Osteocyte (in vitro differentiated cells): ENCODE measurements at places on chromosomes 13 and 19. TPM values are rescaled to one million over a fixed set of nuclear protein-coding genes. Genes with fewer than 3 reads are reported as not detected.

DNA sequence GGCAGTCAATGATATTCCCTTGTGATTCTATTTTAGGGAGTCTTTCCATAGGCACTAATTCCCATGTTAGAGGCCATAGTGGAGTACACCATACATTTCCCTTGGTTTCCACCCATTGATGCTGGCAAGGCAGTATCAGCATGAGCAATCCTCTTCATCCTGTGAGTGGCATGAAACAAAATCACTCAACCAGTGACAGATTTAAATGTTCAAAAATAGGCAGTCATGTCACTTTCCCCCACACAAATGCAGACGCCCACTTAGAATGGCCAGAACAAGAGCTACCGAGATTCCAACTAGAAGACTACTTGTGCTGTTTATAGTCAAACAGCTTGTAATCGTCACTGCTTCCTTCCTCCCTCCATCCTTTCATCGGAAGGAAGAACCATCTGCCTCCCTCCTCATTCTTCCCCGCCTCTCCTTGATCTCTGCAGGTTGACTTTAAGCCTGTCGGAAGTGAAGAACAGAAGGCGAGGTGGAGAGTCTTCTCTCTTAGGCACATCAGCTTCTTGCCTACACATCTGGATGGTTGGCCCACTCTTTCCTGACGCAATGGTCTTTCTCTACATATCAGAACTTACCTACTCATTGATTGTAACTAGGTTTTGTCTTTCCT is 22.6 kb downstream of the RASL11A start:
- H3K27me3 ChIP-seq, result peaks cover 32% of the 10 kb centered on the region
- H3K27ac ChIP-seq, result no peak overlapping the region
- no peak overlapping the region for H3K4me3 ChIP-seq
- no peaks in the 10 kb centered on the region for H3K36me3 ChIP-seq

DNA sequence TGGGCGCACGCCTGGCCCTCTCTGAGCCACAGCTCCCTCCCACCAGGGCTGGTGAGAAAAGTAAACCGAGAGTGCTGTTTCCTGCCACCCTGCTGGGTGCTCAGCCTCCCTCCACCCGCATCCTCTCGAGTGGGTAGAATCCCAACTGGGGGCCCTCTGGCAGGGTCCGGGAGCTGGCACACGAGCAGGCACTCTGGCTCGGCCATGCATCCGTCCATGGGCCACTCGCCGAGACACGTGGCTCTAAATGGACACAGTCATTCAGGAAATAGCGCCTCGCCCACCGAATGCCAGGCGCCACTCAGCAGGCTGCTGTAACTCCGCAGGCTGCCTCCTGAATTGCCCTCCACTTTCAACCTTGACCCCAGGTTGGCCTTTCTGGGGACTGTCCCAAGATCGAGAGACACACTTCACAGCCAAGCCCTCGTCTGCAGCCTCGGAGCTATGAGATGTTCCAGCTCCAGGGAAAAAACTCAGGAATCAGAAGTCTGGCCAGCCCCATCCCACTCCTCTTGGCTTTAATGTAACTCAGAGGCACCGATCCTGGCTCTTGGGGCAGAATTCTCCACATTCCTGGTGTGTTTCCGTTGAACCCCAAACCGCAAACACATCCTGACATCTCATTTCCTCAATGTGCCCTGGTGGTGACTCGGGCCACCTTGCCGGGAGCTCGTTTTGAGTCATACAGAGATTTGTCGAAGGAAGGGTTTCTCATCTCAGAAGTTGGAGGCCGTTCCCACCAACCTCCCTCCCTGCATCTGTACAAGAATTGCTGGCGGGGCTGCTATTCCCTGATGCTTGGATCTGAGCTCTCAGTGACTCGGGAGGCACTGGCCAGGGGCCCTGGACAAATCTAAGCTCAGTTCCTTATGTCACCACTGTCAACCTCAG is 14.1 kb downstream of the KLF2 start:
- no peaks in the 10 kb centered on the region for H3K27me3 ChIP-seq
- no peak for DNase-seq
- H3K4me1 ChIP-seq, result peaks cover 43% of the 10 kb centered on the region
- peak overlapping the region; percentile 33 for H3K4me3 ChIP-seq
- H3K27ac ChIP-seq, result peak overlapping the region; percentile 72

GRCh38 chr19:3405261-3405653 is 38.9 kb downstream of the NFIC start:
- peaks cover 20% of the 10 kb centered on the region for H3K4me1 ChIP-seq
- no peak overlapping the region for H3K4me3 ChIP-seq
- peaks cover 8% of the 10 kb centered on the region for H3K36me3 ChIP-seq
- DNase-seq, result no peak

DNA sequence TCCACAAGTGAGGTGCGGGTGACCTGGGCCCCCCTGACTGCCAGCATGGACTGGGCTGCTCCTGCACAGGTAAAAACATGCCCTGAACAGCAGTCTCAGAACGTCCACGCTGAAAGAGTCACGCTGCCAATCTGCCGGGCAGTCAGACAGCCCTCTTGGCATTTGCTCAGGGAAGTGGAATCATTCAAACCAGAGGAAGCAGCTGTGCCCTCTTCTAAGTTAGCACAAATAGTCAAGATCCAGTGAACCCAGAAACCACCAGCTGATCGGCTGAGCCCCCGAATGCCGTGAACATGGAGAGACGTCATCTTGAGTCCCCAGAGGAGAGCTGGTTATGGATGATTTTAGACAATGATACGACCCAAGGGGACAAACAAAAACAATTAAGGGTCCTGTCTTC is 34.4 kb downstream of the KLF2 start:
- no peaks in the 10 kb centered on the region for H3K27me3 ChIP-seq
- no peak overlapping the region for H3K4me3 ChIP-seq
- no peak for DNase-seq
- no peak overlapping the region for H3K27ac ChIP-seq
- H3K4me1 ChIP-seq, result peaks cover 4% of the 10 kb centered on the region

GRCh38 chr19:21901861-21902260 is 65.9 kb upstream of the ZNF43 start:
- DNase-seq, result no peak
- no peaks in the 10 kb centered on the region for H3K36me3 ChIP-seq
- H3K27me3 ChIP-seq, result no peaks in the 10 kb centered on the region
- H3K27ac ChIP-seq, result no peak overlapping the region
- no peak overlapping the region for H3K4me3 ChIP-seq
- no peaks in the 10 kb centered on the region for H3K4me1 ChIP-seq

DNA sequence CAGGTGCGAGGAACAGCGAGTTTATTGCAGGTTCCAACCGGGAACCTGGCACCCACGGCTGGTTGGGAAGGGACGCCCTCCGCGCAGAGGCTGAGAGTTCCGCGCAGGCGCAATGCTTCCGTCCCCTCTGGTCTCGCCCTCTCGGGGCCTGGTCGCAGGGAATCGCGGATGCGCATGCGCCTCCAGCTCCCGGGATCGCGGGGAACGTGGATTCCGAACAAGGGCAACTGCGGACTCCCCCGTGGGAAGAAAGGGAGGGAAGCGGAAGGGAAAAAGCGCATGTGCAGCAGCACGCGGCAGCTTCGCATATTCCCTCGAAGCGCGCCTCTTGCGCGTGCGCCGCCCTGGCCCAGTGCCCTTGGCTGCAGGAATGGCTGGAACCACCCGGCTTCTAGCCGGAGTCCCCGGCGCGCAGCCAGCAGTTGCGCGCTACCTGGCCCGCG is 1.1 kb downstream of the TSSK6 start:
- DNase-seq, result no peak
- no peaks in the 10 kb centered on the region for H3K36me3 ChIP-seq
- H3K27me3 ChIP-seq, result no peaks in the 10 kb centered on the region

DNA sequence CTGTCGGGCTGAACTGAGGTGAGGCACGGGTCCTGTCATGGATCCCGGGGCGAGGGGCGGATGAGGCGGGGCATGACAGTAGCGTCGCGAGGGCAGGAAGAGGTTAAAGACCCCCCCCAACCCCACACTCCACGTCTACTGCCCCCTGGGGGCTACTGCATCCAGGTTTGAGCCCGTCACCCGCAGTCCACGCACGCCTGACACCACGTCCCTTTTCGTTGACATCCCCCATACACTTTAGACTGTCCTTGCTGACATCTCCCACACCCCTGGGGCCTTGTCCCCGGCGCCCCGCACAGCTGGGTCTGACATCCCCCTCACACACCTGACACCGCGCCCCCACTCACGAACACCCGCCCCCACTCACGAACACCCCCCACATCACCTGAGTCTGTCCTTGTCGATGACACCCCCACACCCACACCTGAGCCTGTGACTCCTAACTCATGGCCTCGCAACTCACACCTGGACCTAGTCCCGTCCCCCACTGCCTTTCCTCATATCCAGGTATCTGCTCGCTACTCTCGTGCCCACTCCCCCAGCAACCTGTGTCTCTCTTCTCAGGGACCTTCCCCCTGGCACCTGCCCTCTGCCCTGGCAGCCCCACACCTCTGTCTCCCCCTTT is 416 bp downstream of the SLC25A42 start:
- peak overlapping the region; percentile 35 for H3K27ac ChIP-seq
- DNase-seq, result no peak
- H3K27me3 ChIP-seq, result no peaks in the 10 kb centered on the region
- peaks cover 3% of the 10 kb centered on the region for H3K36me3 ChIP-seq

GRCh38 chr13:50284540-50284939 is 269.3 kb downstream of the KCNRG start:
- H3K27ac ChIP-seq, result no peak overlapping the region
- DNase-seq, result no peak
- no peaks in the 10 kb centered on the region for H3K27me3 ChIP-seq
- H3K4me3 ChIP-seq, result no peak overlapping the region
- H3K36me3 ChIP-seq, result peaks cover 6% of the 10 kb centered on the region

DNA sequence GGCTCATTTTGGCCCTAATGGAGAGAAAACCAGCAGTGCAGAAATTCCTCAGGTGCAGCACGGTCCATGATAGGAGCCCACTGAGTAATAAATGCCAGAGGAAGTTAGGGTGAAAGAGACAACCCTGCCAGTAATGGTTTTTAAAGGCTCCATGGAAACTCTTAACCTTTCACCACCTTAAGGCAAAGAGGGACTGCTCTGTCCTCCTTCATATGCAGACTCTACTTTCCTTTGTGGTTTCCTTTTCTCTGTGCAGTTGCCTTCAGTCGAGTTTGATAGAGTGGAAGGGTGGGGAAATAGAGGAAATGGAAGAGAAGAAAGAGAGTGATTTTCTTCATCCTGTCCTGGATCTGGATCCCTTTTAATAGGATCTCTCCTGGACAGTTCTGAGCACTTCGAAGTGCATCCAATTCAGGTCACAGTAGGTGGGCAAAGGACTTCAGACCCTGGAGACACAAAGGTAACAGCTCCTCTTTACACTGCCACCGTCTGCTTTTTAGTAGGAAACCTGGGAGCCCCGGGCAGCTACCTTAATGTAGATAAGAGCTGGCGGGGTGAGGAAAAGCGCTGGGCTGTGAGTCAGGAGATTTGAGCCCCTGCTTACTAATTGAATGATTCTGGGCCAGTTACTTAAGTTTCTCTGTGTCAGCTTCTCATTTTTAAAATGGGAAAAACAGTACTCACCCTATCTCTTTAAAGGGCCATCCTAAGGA is 294.8 kb downstream of the KCNRG start:
- no peak overlapping the region for H3K4me3 ChIP-seq
- no peaks in the 10 kb centered on the region for H3K27me3 ChIP-seq
- H3K27ac ChIP-seq, result no peak overlapping the region
- peaks cover 8% of the 10 kb centered on the region for H3K4me1 ChIP-seq
- DNase-seq, result no peak

DNA sequence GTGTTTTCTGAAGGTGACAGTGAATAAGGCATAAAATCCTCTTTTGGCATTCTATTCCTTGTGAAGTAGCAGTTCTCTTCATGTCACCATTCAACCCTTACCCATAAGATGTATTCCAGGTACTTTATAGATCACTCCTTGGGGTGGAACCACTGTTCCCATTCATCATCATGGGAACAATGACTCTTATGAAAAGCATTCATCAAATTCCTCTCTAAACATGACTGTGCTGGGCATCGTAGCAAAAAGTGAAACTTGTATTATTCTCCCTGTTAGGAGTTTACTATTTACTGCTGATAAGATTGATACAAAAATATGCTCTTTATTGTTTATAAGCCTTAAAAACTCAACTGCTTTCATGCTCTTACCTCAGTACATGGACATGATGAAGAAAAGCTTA is 793.4 kb downstream of the LIG4 start:
- no peaks in the 10 kb centered on the region for H3K27me3 ChIP-seq
- DNase-seq, result no peak
- H3K4me1 ChIP-seq, result peaks cover 20% of the 10 kb centered on the region

- H3K27ac ChIP-seq, result peak overlapping the region; percentile 98
- peak overlapping the region; percentile 54 for H3K4me3 ChIP-seq
- no peak for DNase-seq
- H3K36me3 ChIP-seq, result no peaks in the 10 kb centered on the region
- H3K4me1 ChIP-seq, result peaks cover 72% of the 10 kb centered on the region
These were observed 64.3 kb downstream of the GADD45B start for GRCh38 chr19:2540251-2540645.

- H3K36me3 ChIP-seq, result no peaks in the 10 kb centered on the region
- peaks cover 2% of the 10 kb centered on the region for H3K4me1 ChIP-seq
- no peak for DNase-seq
- no peak overlapping the region for H3K27ac ChIP-seq
- H3K4me3 ChIP-seq, result no peak overlapping the region
These were observed 47.9 kb upstream of the TMTC4 start for GRCh38 chr13:100722517-100722916.

DNA sequence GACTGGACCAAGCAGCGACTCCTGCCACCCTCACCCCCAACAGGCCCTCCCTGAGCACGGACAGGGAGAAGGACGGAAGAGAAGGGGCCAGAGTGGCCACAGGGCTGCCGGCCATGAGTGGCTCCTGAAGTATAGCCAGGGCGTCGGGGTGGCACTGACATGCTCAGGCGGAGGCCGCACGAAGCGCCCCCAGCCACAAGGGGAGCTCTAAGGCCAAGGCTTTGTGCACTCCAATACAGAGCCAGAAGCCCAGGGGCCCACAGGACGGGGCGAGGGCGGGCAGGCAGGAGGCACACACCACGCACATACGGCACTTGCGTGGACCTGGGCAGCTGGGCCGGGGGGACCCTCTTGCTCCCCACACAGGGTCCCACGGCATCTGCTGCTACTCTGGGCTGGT is 52.0 kb downstream of the KLF2 start:
- H3K4me1 ChIP-seq, result peaks cover 17% of the 10 kb centered on the region
- no peak overlapping the region for H3K4me3 ChIP-seq
- no peak for DNase-seq
- H3K36me3 ChIP-seq, result peaks cover 23% of the 10 kb centered on the region
- H3K27ac ChIP-seq, result no peak overlapping the region

- H3K4me1 ChIP-seq, result no peaks in the 10 kb centered on the region
- no peaks in the 10 kb centered on the region for H3K27me3 ChIP-seq
- no peak overlapping the region for H3K27ac ChIP-seq
- DNase-seq, result no peak
- no peaks in the 10 kb centered on the region for H3K36me3 ChIP-seq
- no peak overlapping the region for H3K4me3 ChIP-seq
These were observed 159.7 kb downstream of the IER2 start for GRCh38 chr19:13309864-13310263.

GRCh38 chr19:1749373-1750342 is 3.6 kb upstream of the ONECUT3 start:
- no peaks in the 10 kb centered on the region for H3K36me3 ChIP-seq
- H3K27me3 ChIP-seq, result peaks cover 50% of the 10 kb centered on the region
- no peak for DNase-seq

The SLC7A10 gene
- total RNA-seq, result not detected in 2 replicates

The B3GNT3 gene
- not detected in 2 replicates for total RNA-seq

The LAIR2 gene
- total RNA-seq, result not detected in 2 replicates

The CGB3 gene
- not detected in 2 replicates for total RNA-seq

The PBX4 gene
- total RNA-seq, result 0.46 and 0.52 TPM in 2 replicates

The CCDC70 gene
- total RNA-seq, result not detected in 2 replicates
